ENCODE measurements at places on chromosomes 11 and 22.

GRCh38 chr11:1155274-1155693 is 2.5 kb upstream of the MUC5AC start:
- DNase-seq, result no peak

DNA sequence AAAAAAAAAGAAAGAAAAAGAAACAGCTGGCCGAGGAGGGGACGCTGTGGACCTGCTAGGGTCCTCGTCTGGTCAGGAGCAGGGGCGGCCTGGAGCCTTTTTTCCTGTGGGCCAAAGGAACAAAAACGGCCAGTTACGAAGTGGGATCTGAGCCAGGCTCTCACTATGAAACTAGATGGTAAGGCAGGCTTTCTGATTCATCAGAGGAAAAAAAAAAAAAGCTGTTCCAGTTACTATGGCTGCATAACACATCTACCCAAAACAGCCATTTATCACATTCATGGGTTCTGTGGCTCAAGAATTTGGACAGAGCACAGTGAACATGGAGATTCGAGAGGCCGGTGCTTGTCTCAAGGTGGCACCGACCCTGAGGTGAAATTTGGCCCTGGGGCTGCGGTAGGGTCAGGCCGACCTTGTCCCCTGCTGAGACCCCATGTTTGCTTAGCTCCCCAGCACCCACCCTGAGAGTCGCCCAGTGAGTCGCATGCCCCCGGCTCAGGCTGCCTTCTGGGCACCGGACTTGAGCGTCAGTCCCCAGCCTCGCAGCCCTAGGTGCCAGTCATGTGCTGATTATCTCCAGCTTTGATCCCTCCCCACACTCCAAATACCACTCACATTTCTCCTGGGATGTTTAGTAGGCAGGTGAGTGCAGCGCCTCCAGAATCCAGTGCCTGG is 34.2 kb downstream of the MRGPRD start:
- DNase-seq, result no peak

DNA sequence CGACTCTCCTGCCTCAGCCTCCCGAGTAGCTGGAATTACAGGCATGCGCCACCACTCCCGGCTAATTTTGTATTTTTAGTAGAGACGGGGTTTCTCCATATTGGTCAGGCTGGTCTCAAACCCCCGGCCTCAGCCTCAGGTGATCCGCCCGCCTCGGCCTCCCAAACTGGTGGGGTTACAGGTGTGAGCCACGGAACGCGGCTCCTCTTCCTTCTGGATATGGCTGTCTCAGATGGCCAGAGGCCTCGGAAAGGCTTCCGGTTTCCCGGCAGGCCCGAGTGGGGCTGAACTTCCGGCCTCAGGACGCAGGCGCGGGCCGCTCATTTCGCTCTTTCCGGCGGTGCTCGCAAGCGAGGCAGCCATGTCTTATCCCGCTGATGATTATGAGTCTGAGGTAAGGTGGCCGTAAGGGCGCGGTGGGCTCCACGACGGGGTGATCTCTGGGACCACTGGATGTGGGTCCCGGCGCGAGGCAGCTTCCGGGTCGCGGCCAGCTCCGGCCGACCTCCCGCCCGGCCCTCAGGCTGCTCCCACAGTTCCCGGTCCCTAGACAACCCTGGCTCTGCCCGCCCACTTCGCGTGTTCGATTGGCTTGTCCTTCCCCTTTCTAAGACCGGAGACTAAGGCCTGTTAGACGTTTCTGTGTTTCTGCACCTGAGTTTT is at the start of gene EIF3L:
TSS of gene EIF3L (plus strand) at position 331 of the 663 bp plus-strand sequence. CDS start at position 362, 31 bp downstream.
- DNase-seq, result peak; percentile 94

DNA sequence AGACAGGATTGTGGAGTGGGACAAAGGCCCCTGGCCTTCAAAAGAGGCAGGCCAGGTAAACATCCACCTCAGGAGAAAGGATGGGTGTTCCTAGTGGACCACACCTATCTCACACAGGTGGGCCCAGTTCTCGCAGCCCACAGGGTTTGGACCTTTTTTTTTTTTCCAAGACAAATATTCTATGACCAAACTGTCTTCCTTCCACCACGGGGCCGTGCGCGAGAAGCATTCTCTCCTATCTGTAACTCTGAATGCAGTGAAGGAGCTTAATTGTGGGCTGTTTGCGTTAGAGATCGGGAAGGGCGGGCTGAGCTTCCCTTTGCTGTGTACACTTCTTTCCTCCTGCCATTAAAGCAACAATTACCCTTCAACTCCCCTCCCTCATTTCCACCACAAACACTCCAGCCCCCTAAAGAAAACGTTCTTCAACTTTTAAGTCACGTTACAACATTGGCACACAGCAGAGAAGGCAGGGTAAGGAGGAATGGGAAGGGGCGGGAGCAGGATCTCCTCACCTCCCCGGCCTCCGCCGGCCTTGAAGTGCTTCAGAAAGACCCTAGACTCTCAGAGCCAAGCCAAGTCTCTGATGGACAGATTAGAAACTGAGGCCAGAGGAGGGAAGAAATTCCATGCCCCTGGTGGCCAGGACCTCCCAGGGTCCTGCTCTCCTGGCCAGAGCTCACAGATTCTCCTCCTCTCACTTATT is 238.4 kb downstream of the BUD13 start:
- DNase-seq, result no peak

- peak; percentile 66 for DNase-seq
These were observed 740 bp downstream of the EML3 start for GRCh38 chr11:62611705-62612365.

DNA sequence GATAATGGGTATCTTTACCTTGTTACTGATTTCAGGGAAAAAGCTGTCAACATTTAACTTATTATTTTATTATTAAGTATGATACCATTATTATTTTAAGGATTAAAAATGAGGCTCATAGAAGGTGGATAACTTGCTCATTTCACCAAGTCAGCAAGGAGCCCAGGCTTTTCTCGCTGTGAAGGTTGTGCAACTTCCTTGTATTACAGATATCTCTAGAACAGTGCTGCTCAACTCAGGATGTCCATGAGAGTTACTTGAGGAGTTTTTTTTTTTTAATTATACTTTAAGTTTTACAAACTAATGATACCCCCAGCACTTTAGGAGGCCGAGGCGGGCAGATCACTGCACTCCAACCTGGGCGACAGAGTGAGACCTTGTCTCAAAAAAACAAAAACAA is 98.2 kb downstream of the INSC start:
- DNase-seq, result no peak

DNA sequence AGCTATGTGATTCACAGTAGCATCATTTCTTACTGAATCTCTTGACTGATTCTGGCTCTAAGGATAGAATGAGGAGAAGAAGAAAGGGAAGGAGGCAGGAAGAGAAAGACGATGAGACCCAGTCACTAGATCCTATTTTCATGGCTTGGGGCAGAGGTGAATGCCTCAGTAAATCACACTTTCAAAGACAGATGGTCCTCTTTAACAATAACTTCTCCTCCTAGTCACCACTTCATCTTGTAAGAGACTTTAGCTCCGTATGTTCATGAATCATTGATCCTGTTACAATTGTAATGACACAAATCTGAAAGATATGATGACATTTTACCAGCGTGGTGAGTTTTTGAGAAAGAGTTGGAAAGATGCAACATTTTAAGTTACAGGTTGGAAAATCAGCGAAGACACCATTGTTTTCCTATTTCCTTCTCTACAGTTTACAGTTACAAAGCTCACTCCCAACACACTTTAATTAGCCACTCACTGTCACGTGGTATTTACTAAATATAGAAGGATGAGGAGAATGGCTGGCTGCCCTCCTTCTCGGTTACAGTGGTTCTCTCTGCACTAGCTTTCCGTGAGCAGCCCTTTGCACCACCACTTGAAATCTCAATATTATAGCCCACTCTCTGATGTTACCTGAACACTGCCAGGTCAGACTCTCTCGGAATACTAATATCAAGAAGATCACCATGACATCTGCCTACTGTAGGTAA is 205.8 kb downstream of the CADM1 start:
- no peak for DNase-seq

DNA sequence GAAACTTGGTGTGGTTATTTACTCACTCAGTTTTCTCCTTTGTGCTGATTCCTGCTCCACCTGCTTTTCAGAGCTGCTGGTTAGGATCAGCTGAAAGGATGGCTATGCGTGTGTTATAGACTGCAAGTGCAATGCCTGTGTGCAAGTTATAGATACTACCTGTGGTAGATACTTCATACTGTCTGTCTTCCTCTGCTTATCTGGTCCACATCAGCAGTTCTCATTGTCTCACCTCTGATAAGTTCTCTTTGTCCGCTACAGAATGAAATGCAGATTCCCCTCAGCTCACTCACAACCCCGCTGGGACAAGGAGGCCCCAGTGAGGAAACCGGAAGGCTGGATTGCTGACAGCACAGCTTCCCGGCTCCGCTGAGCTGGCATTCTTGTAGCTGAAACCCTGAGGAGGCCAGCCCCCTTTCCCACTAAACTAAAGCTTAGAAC is 37.5 kb upstream of the LYVE1 start:
- no peak for DNase-seq

GRCh38 chr11:10490398-10491241 is 35.6 kb downstream of the AMPD3 start:
- no peak for DNase-seq

GRCh38 chr11:8777907-8778767 is 95.5 kb downstream of the RPL27A start:
- DNase-seq, result peak; percentile 48

DNA sequence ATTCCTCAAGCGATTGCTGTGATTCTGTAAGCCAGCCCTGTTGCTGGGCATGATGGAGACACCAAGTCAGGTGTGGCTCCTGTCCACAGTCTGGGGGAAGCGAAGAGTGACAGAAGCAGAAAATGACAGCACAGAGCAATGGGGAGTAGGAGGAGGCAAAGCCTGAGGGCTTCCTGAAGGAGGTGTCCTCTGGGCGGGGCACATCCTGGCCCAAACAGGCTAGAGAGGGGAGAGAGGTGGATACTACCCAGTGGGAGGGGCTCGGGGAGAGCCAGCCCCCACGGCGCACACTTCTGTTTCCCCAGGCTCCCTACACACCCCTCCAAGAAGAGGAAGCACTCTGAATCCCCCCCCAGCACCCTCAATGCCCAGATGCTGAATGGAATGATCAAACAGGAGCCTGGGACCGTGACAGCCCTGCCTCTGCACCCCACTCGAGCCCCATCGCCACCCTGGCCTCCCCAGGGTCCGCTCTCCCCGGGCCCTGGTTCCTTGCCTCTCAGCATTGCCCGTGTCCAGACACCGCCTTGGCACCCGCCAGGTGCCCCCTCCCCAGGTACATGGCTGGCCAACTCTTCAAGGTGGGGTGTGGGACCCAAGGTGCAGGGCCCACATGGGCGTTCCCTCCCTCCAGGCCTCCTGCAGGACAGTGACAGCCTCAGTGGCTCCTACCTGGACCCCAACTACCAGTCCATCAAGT is 18.9 kb downstream of the MYRF start:
- no peak for DNase-seq

- DNase-seq, result no peak
These were observed 27.2 kb downstream of the IGSF9B start for GRCh38 chr11:133929401-133930052.

DNA sequence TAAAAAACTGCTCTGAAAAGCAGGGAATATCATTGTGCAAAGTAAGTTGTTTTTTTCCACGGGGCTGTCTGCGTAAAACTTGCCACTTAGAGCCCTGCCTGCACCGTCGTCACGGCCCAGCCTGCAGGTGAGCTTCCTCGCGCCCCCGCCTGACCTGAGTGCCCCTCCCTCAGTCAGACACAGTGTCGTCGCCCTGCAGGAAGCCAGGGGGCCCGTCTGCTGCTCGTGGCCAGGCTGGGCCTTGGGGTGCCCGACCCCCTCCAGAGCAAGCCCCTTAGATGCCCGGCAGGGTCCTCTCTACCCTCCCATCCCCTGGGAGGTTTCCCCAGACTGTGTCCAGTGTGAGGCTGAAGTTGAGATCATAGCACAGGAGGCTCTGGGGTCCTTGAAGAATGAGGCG is 31.6 kb downstream of the SBF1 start:
- no peak for DNase-seq

DNA sequence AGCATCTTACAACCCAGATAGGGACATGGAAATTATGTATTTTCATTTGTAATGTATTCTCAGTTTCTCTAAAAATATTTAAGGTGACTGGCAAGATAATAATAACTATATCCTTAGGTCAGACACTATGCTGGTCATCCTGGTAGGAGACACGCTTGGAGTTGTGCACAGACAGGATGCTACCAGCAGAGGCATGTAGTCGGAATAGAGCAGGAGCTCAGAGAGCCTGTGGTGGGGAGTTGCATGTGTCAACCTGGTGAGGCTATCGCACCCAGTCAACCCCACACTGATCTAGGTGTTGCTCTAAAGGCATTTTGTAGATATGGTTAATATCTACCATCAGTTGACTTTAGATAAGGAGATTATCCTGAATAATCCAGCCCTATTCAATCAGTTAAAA is 318.5 kb downstream of the MIAT start:
- no peak for DNase-seq

DNA sequence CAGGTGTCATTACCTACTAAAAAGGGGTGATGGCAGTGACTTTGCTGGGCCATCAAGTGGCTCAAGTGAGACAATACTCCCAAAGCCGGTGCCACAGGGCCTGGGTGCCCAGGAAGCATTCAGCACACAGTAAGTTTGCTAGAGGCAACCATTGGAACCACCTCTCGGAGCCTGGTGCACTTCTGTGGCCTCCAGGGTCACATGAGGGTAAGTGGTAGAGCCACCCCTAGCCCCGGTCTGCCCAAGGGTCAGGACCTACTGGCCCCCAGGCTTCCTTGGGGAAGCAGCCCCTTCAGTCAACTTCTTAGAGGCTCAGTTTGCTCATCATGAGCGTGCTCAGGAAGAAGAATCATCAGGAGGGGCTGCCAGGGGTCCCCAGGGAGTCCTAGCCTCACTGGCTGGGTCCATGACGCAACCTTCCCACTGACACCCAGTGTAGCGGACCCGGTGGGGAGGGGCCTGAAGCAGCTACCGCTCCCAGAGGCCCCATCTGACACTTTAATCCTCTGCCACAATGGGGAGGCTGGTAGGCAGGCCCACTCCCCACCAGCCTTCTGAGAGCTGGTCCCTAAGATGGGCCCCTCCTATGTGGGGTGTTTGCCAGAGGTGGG is 17.5 kb upstream of the RASL10A start:
- DNase-seq, result no peak

DNA sequence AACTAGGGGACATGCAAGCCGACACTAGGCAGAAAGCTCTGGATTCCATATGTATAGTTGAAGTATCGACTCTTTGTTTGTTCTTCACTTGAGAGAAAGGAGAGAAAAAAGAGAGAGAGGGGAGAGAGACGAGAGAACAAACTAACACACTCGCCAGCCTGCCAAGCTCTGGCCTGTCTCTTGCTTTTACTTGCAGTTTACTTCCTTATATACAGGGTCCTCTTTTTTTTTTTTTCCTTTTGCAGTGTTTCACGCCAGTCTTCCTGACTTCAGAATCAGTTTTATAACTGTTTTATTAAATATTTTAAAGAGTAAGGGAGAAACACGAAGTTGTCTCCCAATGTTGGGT is 19.9 kb downstream of the TEAD1 start:
- DNase-seq, result no peak

DNA sequence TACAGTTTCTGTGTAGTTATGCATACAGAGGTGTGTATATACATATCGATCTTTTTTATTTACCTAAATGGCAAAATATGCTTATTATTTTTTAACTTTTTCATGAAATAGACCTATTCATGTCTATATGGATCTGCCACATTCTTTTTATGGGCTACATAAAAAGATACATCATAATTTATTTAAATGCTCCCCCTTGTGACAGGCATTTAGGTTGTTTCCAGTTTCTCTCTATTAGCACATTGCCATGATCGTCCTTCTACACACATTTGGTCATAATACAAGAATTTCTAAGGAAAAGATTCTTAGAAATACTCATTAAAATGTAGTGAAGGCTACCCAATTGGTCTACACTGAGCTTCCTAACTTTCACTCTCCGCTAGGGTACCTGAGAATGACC is 1067.4 kb downstream of the OPCML start:
- no peak for DNase-seq

GRCh38 chr22:30273711-30274436 is 7.2 kb upstream of the OSM start:
- DNase-seq, result no peak
